ENCODE measurements at places on chromosomes 4 and X.

- H3K36me3 ChIP-seq, result no peaks in the 10 kb centered on the region
- H3K27me3 ChIP-seq, result no peaks in the 10 kb centered on the region
- no peak for ATAC-seq
These were observed 92.5 kb downstream of the ANK2 start for GRCh38 chr4:113141901-113142346.

- H3K27ac ChIP-seq, result no peak overlapping the region
- H3K4me1 ChIP-seq, result no peaks in the 10 kb centered on the region
- ATAC-seq, result no peak
- H3K4me3 ChIP-seq, result no peak overlapping the region
These were observed 7.2 kb upstream of the MRFAP1 start for GRCh38 chr4:6633091-6633906.

DNA sequence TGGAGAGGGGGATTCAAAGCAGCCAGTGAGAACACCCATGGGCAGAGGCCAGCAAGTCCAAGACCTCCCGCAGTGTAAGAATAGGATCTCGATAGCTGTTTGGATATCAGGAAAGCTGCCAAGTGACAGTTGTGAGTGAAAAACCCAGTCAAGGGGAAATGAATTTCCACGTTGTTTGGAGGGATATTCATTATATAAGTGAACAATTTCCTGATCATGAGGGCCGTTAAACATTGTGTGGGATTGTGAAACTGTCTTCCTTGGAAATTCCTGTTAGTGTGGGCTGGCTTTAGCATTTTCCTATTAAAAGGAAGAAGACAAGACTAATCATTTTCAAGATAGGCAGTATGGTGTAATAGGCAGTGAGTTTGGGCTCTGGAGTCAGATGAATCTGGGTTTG lies 15.0 kb downstream of the CLDN2 start:
- H3K4me1 ChIP-seq, result no peaks in the 10 kb centered on the region
- no peak for ATAC-seq
- H3K27ac ChIP-seq, result no peak overlapping the region

DNA sequence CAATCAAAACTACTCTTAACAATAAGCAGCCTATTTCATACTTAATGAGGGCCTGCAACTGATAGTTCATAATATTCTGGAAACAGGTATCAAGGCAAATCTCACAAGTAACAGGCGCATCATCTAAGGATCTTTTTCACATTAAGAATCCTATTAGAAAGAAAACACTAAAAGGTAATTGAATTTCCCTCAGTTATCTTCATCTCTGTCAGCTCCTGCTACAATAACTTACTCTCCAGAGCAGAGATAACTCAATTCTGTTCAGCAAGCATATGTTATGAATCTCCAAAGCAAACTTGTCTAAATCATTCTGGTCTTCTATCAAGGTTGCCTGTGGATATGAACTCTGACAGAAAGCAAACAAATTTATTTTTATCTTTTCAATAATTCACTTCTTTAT lies 126.1 kb downstream of the MAB21L2 start:
- H3K27me3 ChIP-seq, result no peaks in the 10 kb centered on the region
- no peaks in the 10 kb centered on the region for H3K36me3 ChIP-seq
- no peak overlapping the region for H3K27ac ChIP-seq
- H3K4me1 ChIP-seq, result no peaks in the 10 kb centered on the region

DNA sequence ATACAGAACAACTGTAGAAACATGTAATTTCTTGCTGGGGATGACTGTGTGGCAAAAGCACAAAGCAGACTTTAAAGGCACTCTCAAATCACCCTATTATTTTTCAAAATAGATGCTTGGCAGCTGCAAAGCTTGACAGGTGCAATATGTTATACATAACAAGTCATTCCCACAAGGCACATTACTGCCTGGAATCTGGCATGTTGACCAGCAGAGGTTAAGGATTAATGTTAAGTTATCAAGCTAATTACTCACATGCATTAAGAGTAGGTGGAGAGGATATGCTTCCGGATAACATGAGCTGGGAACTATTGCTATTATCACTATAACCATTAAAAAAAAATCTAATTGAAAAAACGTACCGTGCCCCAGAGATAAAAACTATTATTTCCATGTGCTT lies 17.8 kb downstream of the ANOS1 start:
- no peak overlapping the region for H3K4me3 ChIP-seq
- no peaks in the 10 kb centered on the region for H3K4me1 ChIP-seq
- ATAC-seq, result no peak
- H3K27ac ChIP-seq, result no peak overlapping the region

DNA sequence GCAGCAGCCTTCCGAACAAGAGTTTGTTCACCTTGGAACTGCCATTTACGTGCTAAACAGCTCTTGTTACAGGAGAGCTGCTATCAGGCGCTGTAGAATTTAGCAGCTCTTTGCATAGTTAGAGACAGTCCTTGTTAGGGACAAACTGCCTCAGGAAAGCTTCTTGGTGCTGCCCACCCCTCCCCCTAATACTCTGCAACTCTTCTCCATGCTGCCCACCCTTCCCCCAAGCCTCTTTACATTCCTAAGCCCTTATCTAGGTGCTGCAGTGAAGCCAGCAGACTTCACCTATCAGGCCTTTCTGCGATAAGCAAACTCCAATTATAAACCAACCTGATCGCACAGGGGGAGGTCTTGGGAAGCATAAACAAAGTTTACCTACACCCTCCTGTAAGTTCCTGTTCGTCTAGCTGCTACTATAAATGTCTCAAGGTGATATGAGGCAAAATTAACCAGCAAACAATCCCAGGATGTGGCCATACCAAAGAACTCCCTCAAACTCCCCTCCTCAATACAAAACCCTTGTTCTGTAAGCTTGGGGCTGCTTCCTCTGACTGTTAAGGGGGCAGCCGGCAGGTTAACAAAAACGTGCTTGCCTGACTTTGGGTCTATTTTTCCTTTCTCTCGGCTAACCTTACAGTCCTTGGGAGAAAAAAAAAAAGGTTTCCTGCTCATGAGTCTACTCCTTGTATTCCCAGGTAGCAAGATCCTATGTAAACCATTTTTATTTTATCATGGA lies 74.0 kb upstream of the GC start:
- no peak for ATAC-seq
- H3K27me3 ChIP-seq, result no peaks in the 10 kb centered on the region
- H3K4me3 ChIP-seq, result no peak overlapping the region
- no peaks in the 10 kb centered on the region for H3K4me1 ChIP-seq
- no peak overlapping the region for H3K27ac ChIP-seq

DNA sequence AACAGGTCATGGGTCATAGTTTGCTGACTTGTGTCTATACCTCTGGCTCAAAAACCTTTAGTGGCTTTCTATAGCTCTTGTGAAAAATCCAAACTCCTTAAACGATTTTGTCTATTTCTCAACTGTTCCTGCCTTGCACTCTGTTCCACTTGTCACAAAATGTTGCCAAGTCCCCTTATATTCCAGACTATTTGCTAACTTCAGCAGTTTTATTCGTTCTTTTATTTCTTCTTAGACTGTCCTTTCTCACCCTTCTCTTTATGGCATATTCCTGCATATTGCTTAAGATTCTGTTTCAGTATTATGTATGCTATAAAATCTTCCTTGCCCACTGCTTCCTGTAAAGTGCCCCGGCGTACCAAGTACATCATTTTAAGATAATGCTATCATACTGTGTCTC lies 80.8 kb downstream of the RAB28 start:
- H3K27ac ChIP-seq, result no peak overlapping the region
- H3K4me1 ChIP-seq, result no peaks in the 10 kb centered on the region
- H3K4me3 ChIP-seq, result no peak overlapping the region
- no peaks in the 10 kb centered on the region for H3K36me3 ChIP-seq

DNA sequence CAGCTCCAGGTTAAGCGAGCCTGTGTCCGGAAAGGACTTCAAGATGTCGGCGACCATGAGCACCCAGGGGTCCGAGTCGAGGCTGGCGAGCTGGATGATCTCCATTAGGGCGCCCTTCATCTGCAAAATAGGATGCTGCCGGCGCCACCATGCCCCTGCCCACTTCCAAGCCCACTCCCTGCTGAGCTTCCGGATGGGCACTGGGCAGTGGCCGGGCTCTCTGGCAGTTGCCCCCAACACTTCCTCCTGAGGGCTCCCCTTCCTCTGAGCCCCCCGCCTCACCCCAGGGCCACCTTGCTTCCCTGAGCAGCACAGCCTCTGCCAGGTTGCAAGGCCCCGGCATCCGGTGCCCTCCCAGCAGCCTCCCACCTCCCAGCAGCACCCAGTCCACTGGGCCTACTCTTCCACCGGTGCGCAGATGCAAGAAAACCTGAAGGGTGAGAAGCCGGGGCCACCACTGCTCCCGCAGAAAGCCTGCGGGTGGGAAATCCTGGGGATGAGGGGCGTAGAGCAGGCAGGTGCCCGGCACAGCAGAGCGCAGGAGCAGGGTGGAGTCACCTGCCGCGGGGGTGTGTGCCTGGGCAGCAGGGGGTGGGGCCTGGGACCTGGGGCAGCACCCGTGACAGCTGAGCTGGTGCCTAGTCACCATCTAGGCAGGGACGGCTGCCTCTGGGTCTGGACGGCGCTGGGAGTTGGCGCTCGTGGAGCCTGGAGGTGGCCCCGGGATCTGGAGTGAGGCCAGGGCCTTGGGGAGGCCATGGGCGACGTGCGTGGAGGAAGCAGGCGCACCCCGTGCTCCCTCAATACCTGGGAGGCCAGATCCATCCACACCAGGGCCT lies 17.0 kb downstream of the NELFA start:
- H3K27me3 ChIP-seq, result no peaks in the 10 kb centered on the region
- no peak overlapping the region for H3K27ac ChIP-seq
- ATAC-seq, result no peak
- no peaks in the 10 kb centered on the region for H3K4me1 ChIP-seq
- no peak overlapping the region for H3K4me3 ChIP-seq

- ATAC-seq, result no peak
- no peak overlapping the region for H3K27ac ChIP-seq
- H3K36me3 ChIP-seq, result no peaks in the 10 kb centered on the region
- no peak overlapping the region for H3K4me3 ChIP-seq
- no peaks in the 10 kb centered on the region for H3K4me1 ChIP-seq
- no peaks in the 10 kb centered on the region for H3K27me3 ChIP-seq
These were observed 103.2 kb downstream of the SRPX start for GRCh38 chrX:38117485-38117884.

DNA sequence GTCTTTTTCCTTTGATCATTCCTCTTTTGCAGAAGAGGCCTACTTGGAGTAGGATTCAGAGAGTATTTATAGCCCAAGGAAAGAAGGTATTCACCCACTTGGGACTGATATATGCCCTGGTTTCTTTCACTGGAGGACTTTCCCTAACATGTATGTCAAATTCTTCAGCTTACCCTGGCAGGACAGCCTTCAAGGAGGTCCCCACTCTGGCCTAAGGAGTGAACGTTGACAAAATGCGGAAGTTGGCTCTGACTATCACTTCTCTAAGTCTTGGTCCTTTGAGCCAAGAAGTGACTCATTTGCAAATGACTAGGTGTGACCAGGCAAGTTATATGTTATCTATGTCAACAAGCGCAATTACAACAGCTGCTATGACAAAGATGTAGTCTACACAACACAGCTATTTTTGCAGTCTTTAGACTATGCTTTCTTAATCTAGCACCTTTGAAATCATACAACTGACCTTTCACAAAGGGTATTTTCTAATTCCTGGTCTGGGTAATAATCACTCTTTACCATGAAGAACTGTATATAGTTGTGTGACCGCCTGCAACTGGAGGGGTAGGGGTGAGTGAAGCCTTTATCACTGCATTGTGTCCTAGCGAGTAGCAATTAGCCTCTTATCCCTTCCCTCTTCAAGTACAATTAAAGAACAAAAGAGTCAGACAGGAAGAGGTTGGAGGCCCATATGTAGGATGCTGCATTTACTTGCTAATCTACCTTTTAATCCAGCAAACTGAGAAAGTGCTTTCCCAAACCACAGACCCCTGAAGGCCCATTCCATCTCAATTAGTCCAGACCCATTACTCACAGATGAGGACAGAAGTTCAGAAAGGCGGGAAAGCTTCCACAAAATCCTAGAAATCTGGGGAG lies 50.1 kb downstream of the RASGEF1B start:
- H3K27ac ChIP-seq, result no peak overlapping the region
- ATAC-seq, result peak; percentile 62

GRCh38 chrX:20244931-20245330 lies 21.8 kb downstream of the RPS6KA3 start:
- H3K27ac ChIP-seq, result no peak overlapping the region
- H3K4me1 ChIP-seq, result no peaks in the 10 kb centered on the region
- H3K27me3 ChIP-seq, result no peaks in the 10 kb centered on the region
- no peak overlapping the region for H3K4me3 ChIP-seq

GRCh38 chr4:139028191-139028661 lies 12.6 kb downstream of the NOCT start:
- no peaks in the 10 kb centered on the region for H3K4me1 ChIP-seq

- H3K27me3 ChIP-seq, result no peaks in the 10 kb centered on the region
- H3K4me3 ChIP-seq, result no peak overlapping the region
- ATAC-seq, result no peak
- H3K27ac ChIP-seq, result no peak overlapping the region
- no peaks in the 10 kb centered on the region for H3K4me1 ChIP-seq
These were observed 101.9 kb upstream of the BCOR start for GRCh38 chrX:40199704-40200103.

GRCh38 chr4:20890761-20891160 lies 190.5 kb downstream of the PACRGL start:
- H3K4me3 ChIP-seq, result no peak overlapping the region
- H3K27ac ChIP-seq, result no peak overlapping the region
- ATAC-seq, result no peak
- no peaks in the 10 kb centered on the region for H3K36me3 ChIP-seq

GRCh38 chrX:151830911-151831310 lies 81.8 kb upstream of the MAGEA4 start:
- H3K4me3 ChIP-seq, result no peak overlapping the region
- H3K27ac ChIP-seq, result no peak overlapping the region
- no peaks in the 10 kb centered on the region for H3K4me1 ChIP-seq

- H3K27ac ChIP-seq, result no peak overlapping the region
- ATAC-seq, result no peak
- H3K36me3 ChIP-seq, result no peaks in the 10 kb centered on the region
- peaks cover 96% of the 10 kb centered on the region for H3K27me3 ChIP-seq
- peak overlapping the region; percentile 2 for H3K4me3 ChIP-seq
These were observed 21.8 kb downstream of the NKX3-2 start for GRCh38 chr4:13522282-13523104.

DNA sequence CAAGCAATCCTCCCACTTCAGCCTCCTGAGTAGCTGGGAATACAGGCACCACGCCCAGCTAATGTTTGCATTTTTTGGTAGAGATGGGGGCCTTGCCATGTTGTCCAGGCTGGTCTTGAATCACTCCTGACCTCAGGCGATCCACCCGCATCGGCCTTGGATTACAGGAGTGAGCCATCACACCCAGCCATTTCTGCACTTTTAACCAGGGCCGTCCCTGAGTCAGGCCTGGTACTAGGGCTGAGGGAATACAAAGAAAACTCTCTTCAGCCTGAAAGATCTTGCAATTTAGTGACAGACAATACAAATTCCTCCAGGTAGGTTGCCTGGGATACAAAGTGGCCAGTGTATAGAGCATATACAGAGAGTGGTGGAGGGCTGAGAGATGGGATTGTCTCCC lies 65.8 kb downstream of the BCOR start:
- no peak overlapping the region for H3K27ac ChIP-seq
- H3K4me3 ChIP-seq, result no peak overlapping the region
- H3K36me3 ChIP-seq, result no peaks in the 10 kb centered on the region
- ATAC-seq, result no peak
- no peaks in the 10 kb centered on the region for H3K4me1 ChIP-seq

- H3K4me1 ChIP-seq, result no peaks in the 10 kb centered on the region
- H3K27me3 ChIP-seq, result no peaks in the 10 kb centered on the region
- H3K4me3 ChIP-seq, result no peak overlapping the region
These were observed 194.0 kb upstream of the HHIP start for GRCh38 chr4:144451766-144452450.

Measured in gastroesophageal sphincter (tissue), 4 donors.